ENCODE measurements at places on chromosomes 13 and 19.
A peak's percentile ranks its signal among the peaks of the same experiment; 100 is the strongest.

DNA sequence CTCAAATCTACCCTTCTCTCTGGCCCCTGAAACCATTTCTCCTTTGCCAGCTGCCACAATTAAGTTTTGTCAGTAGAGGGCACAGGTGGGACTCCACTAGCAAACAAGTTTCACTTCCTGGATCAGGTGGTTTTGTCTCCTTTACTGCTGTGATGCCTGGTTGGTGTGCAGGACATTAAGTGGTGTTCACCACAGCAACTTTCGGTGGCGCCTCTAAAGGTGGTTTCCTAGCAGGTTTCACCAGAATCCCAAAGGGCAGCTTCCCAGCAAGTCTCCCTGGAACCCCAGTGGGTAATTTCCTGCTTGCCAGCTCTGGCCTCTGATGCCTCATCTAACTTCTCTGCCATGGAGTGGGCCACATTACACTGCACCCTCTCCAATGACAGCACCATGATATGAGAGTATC lies 16.6 kb downstream of the MED4 start:
- no peak for DNase-seq

DNA sequence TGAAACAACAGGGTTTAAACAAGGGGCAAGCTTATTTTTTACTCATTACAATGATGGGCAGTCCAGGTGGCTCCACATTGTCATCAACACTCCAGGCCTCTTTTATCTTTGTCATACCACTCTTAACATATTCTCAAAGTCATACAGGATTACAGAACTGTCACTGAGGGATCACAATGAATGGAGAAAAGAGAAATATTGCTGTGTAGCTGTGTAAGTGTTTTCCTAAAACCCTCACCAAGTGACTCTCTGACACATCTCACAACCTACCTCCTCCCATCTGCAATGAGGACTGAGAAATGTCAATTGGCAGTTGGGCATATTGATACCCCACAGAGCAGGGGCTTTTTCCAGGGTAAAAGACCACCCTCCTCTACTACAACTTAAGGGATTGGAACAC lies 562.1 kb downstream of the TBC1D4 start:
- DNase-seq = no peak

GRCh38 chr19:13097033-13097462 lies 5.6 kb downstream of the LYL1 start:
- no peak for DNase-seq

- no peak for DNase-seq
These were observed 1.7 kb downstream of the PRR12 start for GRCh38 chr19:49592486-49593232.

DNA sequence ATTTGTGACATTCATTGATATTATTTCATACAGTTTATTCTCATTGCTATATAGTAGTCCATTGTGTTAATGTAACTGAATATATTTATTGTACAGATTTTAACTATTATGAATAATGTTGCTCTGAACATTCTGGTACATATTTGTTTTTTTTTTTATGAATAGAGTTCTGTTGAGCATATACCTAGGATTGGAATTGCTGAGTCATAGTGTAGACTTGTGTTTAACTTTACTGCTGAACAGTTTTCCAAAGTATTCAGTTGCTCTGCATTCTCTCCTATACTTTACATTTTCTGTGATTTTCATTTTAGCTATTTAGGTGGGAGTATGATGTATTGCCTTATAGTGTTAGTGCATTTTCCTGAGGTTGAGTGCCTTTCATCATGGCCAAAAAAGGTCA lies 97.5 kb downstream of the MAB21L1 start:
- DNase-seq = no peak

DNA sequence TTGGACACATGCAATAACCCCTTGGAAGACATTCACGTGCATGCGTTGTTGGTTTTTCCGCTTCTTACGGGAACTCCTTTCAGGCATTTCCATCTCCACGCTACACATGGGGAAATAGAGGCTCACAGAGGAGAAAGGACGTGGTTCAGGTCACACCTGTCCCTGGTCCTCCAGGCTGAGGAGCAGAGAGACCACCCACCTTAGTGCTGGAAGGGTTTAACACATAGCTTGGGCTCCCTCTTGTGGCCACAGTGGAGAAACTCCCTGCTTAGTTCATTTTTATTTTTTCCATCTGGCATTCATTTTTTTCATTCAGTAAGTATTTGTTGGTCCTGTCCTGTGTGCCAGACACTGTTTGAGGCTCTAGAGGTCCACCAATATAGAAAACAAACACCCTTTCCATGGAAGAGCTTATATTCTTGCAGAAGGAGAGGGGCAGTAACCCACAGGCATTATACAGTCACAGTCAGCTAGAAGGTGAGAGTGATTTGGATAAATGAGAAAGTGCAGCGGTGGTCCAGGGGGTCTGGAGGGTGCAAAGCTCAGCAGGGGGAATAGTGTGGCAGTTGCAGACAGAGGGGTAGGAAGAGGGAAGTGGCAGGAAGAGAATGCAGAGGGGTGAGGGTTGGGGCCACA lies 24.2 kb upstream of the TTYH1 start:
- peak; percentile 42 for DNase-seq

DNA sequence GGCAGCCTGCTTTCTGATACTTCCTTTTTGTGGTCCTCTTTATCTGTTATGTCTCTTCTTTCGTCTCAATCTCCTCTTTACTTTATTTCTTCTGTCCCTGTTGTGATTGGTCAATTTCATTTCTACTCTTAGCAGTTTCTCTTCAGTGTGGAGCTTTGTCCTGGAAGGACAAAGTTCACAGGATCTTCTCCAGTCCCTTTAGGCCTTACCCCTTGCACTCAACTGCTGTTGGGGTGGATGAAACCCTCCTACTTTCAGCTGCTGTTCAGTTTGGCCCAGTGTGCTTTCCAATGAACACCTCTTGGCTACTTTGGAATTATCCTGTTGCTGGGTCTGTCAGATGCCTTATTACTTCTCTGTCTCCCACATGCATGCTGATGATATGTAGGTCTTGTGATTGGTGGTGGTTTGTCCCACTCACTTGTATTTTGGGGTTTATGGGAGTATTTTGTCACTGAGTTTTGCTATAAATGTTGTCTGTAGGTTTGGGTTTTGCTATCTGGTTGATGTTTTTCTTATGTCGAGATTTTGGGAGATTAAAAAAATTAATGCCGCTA lies 24.8 kb downstream of the WDR62 start:
- DNase-seq = no peak

All from GDM1 (cell line).